ENCODE measurements at places on chromosomes 6 and 20.

DNA sequence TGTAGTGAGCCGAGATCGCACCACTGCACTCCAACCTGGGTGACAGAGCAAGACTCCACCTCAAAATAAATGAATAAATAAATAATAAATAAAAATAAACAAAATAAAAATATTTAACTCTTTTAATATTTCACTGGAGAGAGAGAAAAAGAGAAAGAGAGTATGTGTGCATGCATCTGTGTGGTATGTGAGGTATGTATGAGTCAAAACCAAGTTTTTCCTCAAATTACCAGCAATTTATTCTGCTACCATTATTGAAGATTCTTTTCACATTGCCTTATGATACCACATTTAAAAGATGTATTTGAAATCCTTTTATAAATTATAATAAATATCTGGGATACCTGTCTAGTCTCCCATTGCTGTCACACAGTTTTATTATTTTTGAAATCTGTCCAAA lies 122.1 kb downstream of the CD164 start:
- DNase-seq = no peak

- DNase-seq = peak; percentile 79
Measured at GRCh38 chr6:150600301-150601017, 774 bp downstream of the PLEKHG1 start.

DNA sequence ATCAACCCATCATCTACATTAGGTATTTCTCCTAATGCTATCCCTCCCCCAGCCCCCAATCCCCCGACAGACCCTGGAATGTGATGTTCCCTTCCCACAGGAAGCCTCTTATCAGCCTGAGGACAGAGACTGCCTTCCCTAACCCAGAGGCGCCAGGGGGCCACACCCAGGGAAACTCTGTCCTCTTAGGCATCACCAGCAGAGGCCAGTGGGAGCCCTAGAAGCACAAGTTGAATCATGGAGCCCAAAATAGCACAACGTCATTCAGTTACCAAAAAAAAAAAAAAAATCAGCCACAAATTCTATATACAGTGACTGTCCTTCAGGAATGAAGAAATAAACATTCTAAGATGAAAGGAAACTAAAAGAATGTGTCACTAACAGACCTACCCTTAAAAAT lies 625.7 kb downstream of the TFAP2A start:
- no peak for DNase-seq

DNA sequence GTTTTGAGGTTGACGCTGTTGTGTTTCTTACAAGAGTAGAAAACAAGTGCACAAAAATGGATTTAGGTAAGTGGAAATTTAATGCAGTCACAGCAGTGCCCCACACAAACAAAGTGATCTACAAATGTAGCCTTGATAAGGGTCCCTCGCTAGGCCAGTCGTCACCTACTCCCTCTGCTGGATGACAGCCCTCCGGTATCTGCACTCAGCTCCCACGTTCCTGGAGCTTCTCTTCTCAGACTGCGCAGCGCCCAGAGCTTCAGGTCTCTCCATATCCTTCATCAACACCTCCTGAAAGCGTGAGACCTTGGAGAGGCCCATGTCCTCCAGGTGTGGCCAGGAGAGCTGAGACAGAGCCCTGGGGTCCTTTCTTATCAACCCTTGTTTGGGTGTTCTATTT lies 58.3 kb upstream of the MAP3K4 start:
- DNase-seq = peak; percentile 11

GRCh38 chr6:97669191-97670031 lies 386.4 kb upstream of the MMS22L start:
- no peak for DNase-seq

DNA sequence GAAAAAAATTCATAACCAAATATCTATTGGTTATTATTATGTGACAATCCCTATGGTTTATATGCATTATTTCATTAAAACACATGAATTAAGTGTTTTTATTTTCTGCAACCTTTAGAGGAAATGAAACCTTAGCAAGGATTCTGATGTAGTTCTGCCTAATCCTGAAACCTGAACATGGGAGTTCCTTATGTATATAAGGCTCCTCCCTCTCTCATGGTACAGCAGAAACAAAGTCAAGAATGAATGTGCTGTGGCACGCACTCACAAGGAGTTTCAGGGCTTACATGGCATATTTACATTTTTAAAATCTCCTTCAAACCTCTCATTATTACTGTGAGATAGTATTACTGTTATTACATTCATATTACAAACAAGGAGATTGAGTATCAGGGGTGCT lies 426.4 kb upstream of the CITED2 start:
- DNase-seq = no peak

GRCh38 chr6:42923666-42924065 lies 5.6 kb upstream of the CNPY3 start:
- DNase-seq = no peak

GRCh38 chr6:29947077-29947980 lies 5.0 kb downstream of the HLA-A start:
- DNase-seq = no peak

DNA sequence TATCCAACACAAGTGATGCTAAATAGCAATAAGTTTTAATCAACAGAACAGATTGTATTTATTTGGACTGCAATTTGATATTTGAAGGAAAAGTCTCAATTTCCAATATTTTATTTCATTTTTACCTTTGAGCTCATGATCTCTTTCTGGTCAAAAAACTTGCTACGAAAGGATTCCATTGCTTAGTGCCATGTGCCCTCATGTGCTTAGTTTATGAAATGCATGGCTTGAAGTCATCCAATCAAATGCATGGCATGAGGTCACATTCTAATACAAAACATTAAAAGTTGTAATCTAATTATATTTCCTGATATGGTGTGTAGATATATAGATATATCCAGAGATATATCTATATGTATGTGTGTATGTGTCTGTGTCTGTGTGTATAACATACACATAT lies 321.2 kb upstream of the ADGRB3 start:
- DNase-seq = no peak

- no peak for DNase-seq
Measured at GRCh38 chr6:5181510-5182317, 79.0 kb downstream of the LYRM4 start.

DNA sequence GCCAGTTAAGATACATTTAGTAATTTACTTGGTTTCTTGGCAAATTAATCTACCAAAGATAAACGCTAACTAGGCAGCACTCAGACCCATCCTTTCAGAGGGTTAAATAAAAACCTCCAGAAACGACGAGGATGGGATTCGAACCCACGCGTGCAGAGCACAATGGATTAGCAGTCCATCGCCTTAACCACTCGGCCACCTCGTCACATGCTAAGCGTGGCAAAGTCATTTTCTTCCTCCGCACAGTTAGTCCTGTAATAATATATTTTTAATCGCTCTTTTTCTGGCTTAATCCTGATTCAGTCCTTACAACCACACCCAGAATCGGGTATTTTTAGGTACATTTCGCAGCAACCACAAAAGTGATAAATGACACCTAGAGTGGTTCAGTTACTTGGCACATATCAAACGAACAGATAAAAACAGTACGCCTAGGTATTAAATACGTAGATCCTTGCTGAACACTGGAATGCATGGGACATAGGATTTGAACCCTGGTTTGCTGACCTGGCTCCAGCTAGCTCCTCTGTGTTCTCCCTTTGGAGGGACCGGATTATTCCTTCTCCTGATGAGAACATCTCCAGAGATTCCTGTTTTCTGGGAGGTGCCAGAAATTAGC lies 71.6 kb downstream of the GPX5 start:
- DNase-seq = peak; percentile 40

DNA sequence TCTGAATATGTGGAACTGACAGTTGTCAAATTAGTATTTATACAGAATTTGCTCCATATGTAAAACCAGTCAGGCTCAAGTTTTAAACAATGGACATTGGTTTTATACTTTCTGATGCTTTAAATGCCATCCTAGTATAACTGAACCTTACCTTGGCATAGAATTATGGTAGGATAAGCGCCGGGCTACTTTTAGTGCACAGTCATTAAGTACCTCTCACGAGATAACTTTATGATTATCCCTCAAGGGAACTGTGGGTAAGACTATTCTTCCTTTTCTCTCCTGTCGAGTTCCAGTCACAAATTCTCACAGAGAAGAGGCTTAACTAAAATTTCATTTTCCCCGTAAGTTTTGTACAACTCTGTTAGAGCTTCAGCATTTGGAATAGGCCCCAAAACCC lies 110.6 kb upstream of the PTPRK start:
- no peak for DNase-seq

- no peak for DNase-seq
Measured at GRCh38 chr6:72616406-72617015, 5.4 kb upstream of the KCNQ5 start.

DNA sequence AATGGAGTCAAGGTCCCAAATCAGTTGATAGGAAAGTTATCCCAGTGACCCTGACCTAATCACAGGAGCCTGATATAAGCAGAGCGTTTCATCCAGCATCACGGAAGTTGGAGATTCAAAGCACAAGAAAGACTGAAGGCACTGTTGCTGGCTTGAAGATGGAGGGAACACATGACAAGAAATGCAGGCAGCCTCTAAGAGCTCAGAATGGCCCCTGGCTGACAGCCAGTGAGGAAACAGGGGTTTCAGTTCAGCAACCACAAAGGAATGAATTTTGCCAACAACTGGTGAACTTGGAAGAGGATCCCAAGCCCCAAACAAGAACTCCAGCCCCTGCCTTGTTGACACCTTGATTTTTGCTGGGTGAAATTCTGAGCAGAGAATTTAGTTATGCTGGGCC lies 778.5 kb downstream of the MAFB start:
- no peak for DNase-seq

DNA sequence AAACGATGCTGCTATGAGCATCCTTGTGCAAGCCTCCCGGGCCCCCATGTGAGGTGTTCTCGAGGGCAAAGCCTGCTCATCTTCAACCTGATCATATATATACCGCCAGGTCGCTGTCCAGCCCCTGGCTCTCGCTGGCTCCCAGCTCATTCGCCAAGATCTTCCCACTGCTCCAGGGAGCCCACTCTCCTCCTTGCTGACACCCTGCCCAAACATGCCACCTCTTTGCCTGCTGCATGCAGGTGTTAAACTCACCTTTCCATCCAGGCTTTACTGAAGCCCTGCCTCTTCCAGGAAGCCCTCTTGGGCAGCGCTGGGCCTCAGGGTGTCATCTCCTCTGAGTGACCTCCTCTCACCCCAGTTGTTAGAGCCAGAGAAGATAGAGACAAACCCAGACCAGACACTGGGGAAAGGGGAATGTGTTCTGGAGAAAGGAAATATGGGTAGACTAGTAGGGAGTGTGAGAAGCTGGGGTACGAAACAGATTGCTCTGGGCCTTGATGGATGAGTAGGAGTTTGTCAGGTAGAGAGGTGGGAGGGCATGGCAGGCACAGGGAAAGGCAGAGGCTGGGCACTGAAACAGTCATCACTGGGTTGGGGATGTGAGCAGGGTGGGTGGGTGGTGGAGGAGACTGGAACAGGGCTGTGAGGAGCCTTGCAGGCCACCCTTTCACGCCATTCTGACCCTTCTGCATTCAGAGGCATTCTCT lies 1.2 kb upstream of the DLGAP4 start:
- DNase-seq = no peak

DNA sequence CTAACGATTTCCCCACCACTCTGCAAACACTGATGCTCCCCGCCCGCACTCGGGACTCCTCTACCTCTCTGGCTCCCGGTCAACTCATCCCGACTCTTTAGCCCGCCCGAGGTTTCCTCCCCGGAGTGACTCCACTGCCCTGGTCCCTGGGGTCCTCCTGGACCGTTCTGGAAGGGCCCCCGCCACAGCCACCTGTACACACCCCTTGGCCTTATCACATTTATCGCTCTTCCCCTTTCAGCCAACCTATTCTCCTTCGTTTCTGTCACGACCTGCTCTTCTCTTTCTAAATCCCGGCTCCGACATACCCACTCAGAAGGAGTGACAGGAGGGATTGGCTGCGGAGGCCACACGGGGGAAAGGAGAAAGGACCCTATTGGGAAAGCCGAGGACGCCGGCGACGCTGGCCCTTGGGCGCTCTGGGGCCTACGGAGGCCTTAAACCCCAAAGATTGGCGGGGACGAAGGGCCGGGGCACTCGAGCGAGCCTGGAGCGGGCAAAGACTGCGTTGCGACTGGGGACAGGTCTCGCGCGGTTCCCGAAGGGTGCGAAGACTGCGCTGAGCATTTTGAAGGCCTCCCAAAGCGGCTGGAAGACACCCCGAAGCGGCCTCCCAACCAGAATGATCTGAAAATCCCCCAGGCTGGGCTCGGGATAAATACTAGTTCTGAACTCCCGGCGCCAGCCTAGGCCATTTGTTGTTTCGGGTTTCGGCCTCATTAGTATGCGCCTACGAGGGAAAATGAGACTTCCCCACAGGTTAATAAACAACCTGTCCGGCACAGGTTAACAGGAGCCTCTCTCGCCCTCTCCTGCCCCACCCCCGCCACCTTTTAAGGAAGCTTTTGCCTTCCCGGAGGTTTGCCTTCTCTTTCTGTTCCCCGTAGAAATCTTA lies 9.2 kb downstream of the SIM1 start:
- DNase-seq = no peak

- no peak for DNase-seq
Measured at GRCh38 chr6:14676977-14677781, 559.6 kb downstream of the CD83 start.

DNA sequence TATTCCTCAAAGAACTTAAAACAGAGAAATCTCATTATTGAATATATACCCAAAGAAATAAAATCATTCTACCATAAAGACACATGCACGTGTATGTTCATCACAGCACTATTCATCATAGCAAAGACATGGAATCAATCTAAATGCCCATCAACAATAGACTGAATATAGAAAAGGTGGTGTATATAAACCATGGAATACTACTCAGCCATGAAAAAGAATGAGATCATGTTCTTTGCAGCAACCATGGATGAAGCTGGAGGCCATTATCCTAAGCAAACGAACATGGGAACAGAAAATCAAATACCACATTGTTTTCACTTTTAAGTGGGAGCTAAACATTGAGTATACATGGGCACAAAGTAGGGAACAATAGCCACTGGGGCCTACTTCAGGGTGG lies 12.3 kb upstream of the GPR63 start:
- DNase-seq = no peak

DNA sequence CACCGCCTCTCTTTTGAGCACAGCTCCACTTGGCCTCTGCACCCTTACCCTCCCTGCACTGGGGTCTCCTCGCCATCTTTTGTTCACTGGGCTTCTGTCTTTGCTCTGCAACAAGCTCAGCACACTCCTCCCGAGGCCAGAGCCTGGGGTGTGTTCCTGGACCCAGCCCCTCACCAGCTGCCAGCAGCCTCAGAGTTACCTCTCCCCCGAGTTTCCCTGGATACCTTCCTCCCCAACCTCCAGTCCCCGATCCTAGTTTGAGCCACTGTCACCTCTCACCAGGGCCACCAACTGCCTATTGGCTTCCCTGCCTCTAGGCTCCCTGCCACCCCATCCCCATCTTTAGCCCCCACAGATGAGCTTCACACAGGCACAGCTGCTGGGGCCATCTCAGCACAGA lies 12.3 kb downstream of the CYP21A2 start:
- DNase-seq = no peak

DNA sequence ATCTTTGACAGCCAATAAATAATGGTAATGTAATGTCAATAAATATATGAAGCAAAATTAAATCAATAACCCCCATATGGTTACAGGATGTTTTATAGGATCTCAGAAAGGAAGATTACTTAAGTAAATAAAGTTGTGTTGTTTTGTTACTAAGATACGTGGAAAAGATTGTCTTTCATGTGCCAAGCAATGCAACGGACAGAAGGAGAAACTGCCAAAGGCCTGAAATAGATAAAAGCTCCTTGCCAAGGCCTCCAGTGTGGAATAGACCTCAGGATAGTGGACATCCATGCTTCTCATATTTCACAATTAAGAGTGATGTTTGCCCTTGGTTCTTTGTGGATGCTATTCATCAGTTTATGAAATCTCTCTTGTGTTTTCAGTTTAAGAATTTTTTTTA lies 16.4 kb upstream of the FNDC1 start:
- DNase-seq = no peak

- DNase-seq = no peak
Measured at GRCh38 chr6:16973545-16974386, 128.1 kb upstream of the STMND1 start.

- DNase-seq = no peak
Measured at GRCh38 chr6:15796130-15796771, 133.4 kb upstream of the DTNBP1 start.

Measured in endothelial cell (in vitro differentiated cells).